ENCODE measurements at places on chromosomes 12 and 14.
A peak's percentile ranks its signal among the peaks of the same experiment; 100 is the strongest.

DNA sequence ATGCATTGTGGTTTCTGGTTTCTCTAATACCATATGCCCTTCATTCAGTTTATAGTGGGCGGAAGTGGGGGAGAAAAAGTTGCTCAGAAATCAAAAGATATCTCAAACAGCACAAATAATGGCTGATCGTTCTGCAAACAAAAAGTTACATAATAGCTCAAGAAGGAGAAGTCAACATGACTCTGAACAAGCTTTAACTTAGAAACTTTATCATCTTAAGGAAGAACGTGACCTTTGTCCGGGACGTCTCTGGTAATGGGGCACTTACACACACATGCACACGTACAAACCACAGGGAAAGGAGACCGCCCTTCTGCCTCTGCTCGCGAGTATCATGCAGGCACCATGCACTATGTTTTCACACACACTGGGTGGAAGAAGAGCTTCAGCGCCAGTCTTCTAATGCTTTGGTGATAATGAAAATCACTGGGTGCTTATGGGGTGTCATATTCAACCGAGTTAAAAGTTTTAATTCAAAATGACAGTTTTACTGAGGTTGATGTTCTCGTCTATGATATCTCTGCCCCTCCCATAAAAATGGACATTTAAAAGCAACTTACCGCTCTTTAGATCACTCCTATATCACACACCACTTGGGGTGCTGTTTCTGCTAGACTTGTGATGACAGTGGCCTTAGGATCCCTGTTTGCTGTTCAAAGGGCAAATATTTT lies 4.7 kb downstream of the FOS start:
- no peak for DNase-seq

GRCh38 chr14:100778951-100779690 lies 46.8 kb upstream of the MEG3 start:
- no peak for DNase-seq

- peak; percentile 26 for DNase-seq
Measured at GRCh38 chr12:106841510-106842302, 67.2 kb downstream of the RIC8B start.

DNA sequence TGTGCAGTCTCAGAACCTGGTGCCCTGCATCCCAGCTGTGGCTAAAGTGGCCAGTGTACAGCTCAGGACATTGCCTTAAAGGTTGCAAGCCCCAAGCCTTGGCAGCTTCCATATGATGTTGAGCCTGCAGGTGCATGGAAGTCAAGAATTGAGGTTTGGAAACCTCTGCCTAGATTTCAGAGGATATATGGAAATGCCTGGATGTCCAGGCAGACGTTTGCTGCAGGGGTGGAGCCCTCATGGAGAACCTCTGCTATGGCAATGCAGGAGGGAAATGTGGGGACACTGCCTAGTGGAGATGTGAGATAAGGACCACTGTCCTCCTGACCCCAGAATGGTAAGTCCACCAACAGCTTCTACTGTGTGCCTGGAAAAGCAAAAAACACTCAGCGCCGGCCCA lies 17.9 kb upstream of the CNIH1 start:
- no peak for DNase-seq

DNA sequence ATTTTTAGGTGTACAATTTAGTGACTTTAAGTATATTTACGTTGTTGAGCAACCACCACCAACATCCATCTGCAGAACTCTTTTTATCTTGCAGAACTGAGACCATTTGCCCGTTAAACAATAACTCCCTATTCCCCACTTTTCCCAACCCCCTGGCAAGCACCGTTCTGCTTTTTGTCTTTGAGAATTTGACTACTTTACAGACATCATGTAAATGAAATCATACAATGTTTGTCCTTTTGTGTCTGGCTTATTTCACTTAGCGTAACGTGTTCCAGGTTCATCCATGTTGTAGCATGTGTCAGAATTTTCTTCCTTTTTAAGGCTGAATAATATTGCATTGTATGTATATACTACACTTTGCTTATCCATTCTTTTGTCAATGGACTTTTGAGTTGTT lies 201.5 kb downstream of the DACT1 start:
- DNase-seq = no peak

DNA sequence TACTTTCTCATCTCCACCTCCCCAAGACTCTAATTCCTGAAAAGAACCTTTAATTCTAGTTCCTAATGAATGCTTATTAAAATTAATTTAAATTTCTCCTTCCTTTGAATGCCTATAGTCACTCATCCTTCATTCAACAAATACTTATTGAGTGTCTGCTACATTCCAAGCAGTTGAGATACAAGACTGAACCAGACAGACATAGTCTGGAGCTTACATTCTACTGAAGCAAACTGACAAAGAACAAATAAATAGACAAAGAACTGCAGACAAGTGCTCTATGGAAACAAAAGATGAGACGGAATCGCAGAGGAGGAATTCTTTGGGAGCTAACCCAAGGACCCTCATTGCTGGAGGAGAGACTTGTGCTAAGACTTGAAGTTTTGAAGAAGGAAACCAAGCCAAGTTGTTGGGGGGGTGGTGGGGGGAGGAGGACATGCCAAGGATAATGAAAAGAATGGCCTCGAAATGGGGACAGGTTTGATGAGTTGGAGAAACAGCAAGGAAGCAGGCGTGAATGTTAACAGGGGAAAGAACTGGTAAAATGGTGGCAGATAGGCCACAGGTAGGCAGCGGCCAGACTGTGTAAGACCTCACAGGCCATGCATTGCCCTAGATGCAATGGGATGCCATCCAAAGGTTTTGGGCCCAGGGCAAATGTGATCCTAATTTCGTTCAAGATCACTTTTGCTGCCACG lies 9.7 kb upstream of the TDG start:
- DNase-seq = no peak

GRCh38 chr12:128981971-128982533 lies 128.8 kb downstream of the GLT1D1 start:
- no peak for DNase-seq

- no peak for DNase-seq
Measured at GRCh38 chr12:55972042-55972441, 1.8 kb upstream of the RAB5B start.

DNA sequence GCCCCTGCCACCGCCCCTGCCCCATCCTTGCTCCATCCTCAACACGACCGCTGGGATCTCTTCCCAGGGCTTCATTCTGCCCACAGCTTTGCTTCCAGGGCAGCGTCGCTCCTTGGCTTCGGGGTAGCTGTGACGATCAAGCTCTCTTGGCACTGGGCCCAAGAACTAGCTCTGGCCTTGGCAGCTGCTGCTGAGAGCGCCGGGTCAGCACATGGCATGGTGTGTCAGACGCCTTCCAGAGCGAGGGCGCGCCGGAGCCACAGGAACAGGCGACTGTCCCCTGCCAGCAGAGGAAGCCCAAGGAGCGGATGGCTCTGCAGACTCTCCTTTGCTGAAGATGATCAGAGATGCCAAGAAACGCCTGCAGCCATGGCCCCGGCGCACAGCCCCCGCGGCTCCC lies 15.9 kb downstream of the RAB35 start:
- peak; percentile 69 for DNase-seq

DNA sequence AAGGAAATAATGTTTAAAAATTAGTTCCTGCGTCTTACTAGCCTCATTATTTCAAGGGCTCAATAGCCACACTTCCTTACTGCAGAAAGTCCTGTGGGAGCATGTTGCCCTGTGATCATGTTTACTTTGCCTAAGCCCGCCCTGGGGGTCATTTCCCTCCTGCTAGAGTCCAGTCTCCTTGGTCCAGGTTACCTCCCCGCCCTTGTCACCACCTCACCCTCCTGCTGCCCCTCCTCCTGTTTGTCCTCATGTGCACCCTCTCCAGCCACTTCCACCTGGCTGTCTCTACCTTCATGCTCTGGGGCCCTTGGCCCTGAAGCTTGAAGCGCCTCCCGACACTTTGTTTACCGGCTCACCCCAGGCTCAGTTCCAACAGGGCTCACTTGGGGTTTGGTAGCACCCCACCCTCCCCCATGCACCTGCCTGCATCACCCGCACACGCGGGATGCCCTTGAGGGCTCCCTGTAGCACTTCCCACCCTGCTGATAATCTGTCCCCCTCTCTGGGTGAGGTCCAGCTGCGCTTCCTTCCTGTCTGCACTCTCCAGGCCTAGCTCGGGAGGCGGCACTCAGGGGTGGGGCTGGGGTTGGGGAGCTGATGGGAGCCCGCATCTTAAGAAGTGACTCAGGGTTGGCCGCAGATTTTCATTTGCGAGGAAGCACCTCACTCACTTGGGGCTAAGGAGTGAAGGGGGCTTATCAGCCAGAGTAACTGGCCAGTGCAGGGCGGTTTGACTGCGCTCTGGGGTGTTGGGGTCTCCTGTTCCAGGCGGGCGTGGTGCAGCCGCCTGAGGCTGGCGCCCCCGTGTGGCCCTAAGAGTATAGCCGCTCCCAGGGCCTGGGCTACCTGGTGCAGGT lies 40.1 kb downstream of the SMIM41 start:
- peak; percentile 66 for DNase-seq

DNA sequence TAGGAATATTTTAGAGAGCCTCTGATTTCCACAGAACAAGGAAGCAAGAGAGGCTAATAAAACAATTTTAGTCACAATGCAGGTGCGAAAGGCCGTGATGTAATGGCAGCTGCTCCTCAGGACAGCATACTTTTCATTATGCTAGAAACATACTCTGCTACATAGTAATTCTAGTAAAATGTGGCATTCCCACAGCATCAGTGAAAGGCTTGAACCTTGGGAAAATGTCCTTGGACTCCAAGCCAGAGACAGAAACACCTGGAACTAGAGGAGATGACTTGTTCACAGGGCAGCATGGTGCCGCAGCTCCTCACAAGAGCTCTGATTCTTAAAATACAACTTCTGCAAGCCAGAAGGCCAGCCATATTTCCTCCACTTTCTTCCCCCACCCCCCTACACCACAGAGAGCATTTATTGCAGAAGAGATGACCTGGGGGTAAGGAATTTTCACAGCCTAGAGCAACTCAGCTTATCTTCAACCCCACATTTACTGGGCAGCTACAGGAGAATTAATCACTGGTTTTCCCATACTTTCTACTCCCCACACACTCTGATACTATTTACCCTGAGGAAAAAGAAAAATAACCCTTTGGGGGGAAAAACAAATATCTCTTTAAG lies 15.8 kb downstream of the ABCC9 start:
- no peak for DNase-seq
